Left ventricle myocardium superior (tissue), 1 donor: ENCODE measurements at places on chromosomes 3 and 15. TPM values are rescaled to one million over a fixed set of nuclear protein-coding genes. Genes with fewer than 3 reads are reported as not detected.
A peak's percentile ranks its signal among the peaks of the same experiment; 100 is the strongest.

DNA sequence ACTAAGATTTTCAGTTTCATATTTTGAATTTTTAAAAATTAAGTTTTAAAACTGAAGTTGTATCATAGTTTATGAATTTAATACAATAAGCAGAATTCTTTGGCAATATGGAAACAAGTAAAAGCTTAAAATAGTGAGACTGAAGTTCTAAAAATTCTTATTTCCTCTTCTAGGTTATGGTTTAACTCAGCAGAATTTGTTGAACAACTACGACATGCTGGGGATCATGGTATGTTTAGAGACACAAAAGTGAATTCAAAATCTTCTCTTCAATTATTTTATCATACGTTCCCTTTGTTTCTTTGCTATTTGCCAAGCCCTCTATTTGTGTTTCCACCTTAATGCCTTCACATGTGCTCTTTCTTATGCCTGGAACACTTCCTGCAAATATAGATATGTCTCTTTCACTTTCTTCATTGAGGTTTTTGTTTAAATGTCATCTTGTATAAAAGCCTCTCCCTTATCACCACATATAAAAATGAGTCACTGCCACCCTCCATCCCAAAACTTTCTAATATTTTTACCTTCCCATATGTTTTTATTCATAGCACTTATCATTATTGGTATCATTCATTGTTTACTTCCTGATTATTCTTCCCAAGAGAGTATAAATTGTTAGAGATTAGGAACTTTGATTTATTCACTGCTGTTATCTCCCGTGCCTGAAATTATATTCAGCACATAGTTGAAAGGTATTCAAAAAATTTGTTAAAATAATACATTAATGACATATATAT, 6.4 kb downstream of the SUCNR1 start:
- DNase-seq, result no peak

- DNase-seq, result no peak
These were observed 3.9 kb upstream of the CIDEC start for GRCh38 chr3:9883706-9884554.

DNA sequence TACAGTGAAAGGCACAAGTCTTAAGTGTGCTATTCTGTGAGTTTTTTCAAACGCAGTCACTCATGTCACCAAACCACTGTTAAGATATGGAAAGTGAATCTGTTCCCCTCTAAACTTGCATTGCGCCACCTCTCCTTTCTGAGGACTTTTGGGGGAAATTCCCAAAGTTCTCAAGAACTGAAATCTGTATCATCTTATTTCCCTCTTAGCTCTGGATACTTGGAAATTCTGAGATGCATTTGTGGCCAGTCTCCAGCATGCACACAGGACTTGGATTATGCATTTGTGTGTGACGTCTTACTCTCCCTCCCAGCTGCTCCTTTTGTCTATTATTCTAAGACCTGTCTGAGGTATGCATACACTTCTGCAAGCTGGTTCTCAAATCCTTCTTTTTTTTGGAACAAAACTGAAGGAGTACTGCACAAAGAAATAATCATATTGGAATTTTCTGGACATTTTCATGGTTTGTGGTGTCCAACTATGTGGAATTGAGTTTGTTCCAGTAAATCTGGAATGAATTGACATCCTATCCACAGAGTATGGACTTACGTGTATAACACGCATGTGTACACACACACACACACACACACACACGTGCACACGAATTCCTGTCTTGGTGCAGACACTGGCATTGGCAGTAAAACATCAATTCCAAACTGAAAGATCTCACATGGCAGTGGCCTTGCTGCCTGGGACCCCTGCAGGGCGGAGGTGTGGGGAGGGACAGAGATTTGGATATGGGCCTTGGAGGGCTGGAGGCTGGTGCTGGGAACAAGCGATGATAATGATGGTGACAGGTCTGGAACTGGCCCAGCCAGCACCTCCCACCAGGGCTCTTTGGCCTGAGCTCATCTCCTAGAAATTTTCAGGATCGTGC, 8.2 kb upstream of the LCTL start:
- DNase-seq, result peak; percentile 43

Gene KIF7
- total RNA-seq, result 2.2 TPM

- no peak for DNase-seq
These were observed 49.3 kb upstream of the ABHD10 start for GRCh38 chr3:111929484-111929883.

Gene PLIN1
- total RNA-seq, result 4.7 TPM

- no peak for DNase-seq
These were observed 114.5 kb upstream of the TNIK start for GRCh38 chr3:171574556-171575240.

- no peak for DNase-seq
These were observed 70.2 kb downstream of the ADAMTS9 start for GRCh38 chr3:64617610-64618009.

Gene OCA2
- total RNA-seq, result 0.15 TPM

DNA sequence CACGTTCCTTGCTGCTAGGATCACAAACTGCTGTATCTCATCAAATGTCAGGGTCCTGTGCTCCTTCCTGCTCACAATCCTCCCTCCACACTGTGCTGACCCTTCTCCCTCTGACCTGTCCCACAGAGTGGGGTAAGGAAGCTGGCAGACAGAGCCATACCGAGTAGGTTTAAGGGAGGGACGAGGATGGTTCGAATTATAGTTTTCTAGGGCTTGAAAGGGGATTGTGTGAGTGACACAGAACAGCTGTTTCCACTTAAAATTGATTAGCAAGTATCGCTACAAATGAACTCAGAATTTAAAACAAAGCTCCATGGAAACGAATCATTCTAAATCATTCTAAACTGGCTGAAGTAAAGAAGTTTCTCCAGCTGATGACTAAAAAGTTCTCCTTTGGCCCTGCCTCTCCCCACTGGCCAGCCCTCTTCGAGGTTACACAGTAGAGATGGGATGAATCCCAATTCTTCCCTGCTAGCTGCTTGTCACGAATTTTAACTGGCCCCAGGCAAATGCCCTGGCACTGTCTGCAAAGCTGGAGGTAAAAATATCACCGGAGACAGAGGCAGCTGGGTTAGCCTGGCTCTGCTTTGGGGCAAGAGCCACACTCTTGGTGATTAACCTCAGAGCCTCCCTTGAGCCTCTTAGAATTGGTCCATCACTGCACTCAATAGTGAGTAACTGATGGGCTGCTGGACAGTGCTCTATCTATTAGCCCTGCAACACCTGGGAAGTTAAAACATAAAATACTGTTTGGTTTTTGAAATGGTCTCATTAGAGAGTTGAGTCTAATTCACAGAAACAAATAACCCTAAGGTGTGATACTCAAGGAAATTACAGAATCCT, 194.9 kb downstream of the CHST2 start:
- no peak for DNase-seq

GRCh38 chr3:57597127-57597923, at the start of gene ARF4:
Gene ARF4, minus strand, starts transcription at chr3:57597344. Its CDS starts 204 bp downstream, at chr3:57597140.
- peak; percentile 100 for DNase-seq

DNA sequence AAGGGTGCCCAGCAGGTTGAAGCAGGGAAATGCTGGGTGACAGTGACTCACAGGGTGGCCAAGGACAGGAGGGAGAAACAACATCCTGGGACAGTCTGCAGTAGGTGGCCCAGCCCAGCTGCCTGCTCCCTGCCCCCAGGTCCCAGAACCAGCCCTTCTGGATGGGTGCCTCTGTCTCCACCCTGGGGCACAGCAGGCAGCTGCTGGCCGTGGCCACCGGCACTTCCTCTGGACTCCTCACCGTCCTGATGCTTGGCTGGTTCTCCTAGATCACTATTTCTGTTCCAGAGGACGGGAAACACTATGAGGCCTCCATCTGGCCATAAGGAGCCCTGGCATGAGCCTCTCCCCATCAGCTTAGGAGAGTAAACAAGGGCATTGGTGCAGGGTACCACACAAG, 258.9 kb downstream of the XXYLT1 start:
- DNase-seq, result no peak

- no peak for DNase-seq
These were observed 93.2 kb upstream of the MBNL1 start for GRCh38 chr3:152175528-152175889.

DNA sequence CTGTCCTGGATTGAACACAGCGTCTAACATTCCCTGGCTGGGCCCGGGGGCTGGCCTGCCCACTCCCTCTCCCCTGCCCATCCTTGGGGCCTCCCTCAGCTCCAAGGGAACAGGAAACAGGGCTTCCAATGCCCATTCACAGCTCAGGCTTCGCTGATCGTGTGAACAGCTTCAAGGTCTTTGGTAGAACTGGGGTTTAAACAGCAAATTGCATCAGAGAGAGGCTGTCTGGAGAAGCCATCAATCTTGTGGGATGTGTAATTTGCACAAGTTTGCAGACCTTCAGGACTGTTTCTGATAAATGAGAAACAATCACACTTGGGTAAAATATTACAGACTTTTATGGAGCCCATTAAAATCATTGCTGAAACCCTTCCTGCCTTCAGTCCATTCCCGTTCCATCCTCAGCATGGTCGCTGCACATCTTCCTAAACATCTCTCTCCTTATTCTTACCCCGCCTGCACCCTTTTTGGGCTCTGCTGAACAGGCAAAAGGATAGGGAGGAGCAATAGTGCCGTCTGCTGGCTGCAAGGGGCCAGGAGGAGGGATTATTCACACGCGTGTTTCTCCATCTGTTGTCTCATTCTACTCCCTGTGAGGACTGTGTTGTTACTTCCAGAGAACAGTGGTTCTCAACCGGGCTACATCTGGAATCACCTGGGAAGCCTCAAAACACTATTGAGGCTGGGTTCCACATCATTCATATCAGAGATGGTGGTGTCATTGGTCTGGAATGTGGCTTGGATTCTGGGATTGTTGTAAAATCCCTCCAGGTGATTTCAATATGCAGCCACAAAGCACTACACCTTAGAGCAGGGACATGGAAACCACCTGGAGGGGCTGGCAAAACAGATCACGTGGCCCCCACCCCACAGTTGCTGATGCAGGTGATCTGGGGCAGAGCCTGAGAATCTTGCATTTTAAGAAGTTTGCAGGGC, 116.3 kb downstream of the CLSTN2 start:
- peak; percentile 35 for DNase-seq

Gene SCAMP5
- total RNA-seq, result 2.8 TPM

GRCh38 chr3:193982258-193982659, 153.7 kb upstream of the HES1 start:
- peak; percentile 87 for DNase-seq

GRCh38 chr3:188915127-188915526, 256.6 kb upstream of the TPRG1 start:
- DNase-seq, result no peak

GRCh38 chr3:119829420-119829819, 47.5 kb downstream of the NR1I2 start:
- DNase-seq, result no peak

- no peak for DNase-seq
These were observed 477.0 kb downstream of the EPHA3 start for GRCh38 chr3:89584398-89584797.

GRCh38 chr3:99319961-99320360, 318.4 kb upstream of the COL8A1 start:
- no peak for DNase-seq

Gene SLC38A3
- 10.4 TPM for total RNA-seq

- no peak for DNase-seq
These were observed 2.7 kb upstream of the DLEC1 start for GRCh38 chr3:38036286-38036685.

GRCh38 chr3:108897883-108898282, 55.8 kb downstream of the GUCA1C start:
- no peak for DNase-seq

DNA sequence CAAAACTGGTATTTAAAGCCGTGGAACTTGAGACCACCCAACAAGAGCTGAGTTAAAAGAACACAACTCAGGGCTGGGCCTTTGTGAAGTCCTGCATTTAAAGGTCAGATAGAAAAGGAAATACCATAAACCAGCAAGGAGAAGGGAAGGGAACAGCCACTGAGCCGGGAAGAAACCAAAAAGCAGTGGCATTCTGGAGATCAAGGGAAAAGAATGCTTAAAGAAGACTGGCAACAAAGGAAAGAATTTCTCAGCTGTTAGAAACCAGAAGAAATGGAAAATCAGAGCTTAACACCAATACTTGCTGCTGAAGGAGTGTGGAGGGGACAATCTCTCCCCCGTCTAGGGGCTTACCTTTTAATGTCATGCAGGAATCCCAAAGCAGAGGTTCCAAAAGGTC, 247.4 kb upstream of the CHRNA7 start:
- no peak for DNase-seq

GRCh38 chr15:71271327-71271726, 156.1 kb downstream of the THSD4 start:
- DNase-seq, result no peak

GRCh38 chr3:59401924-59402323, 352.1 kb upstream of the CFAP20DC start:
- no peak for DNase-seq
